ENCODE measurements at places on chromosomes 13 and 19.

GRCh38 chr19:32224371-32225244, 120.8 kb upstream of the ZNF507 start:
- DNase-seq = peak; percentile 53

DNA sequence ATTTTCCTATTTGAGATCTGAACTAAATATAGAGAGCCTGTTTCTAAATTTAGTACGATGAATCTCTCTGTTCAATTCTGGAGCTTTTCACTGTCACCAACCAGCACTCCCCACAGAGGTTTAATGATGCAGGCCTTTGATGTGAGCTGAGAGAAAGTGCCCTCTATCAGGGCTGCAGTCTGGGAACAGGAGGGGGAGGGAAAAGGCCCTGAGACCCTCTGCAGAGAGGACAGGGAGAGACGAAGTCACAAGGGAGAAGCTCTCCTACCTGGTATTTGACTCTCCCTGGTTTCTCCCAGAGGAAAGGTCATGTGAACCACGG, 206.8 kb upstream of the SOX1 start:
- no peak for DNase-seq

DNA sequence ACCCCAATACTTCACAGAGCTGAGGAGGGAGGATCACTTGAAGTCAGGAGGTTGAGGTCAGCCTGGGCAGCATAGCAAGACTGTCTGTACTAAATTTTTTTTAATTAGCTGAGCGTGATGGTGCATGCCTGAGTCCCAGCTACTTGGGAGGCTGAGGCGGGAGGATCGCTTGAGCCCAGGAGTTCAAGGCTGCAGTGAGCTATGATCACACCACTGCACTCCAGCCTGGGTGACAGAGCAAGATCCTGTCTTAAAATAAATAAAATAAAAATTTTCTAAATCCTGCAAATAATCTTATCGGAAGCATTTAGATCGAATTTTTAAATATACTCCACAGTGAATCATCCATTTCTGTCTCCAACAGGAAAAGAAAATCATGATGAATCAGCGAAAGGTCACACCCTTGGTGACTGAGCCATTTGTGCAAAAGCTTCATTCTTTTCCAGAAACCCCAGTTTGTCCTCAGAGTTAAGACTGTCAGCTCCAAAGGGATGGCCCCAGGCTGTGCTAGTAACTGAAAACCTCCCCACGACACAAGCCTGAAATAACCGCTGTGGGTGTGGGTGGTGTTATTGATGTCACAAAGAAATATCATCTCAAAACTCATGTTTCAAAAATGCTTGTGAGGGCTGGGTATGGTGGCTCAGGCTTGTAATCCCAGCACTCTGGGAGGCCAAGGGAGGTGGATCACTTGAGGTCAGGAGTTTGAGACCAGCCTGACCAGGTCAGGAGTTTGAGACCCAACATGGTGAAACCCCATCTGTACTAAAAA, 167.6 kb downstream of the PTPRS start:
- DNase-seq = no peak

DNA sequence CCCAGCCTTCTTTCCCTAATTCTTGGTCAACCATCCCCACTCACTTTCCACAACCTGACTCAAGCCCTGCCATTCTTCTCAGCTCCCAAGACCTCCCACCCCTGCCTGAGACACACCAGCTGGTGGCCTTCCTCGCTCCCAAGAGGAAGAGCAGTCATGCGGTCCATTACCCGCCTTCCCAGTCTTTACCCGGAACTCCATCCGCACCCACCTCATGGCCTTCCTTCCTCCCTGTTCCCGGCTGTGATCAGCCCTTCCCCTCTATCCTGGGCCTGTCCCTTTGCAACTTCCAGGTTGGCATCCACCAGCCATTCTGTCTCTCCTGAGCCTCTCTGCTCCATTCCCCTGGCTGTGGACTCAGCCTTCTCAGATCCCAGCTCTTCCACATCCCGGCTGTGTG, 18.6 kb upstream of the INSR start:
- no peak for DNase-seq

GRCh38 chr13:20446900-20447299, 78.8 kb downstream of the CRYL1 start:
- DNase-seq = no peak

GRCh38 chr13:86559901-86560300, 760.7 kb upstream of the SLITRK6 start:
- DNase-seq = no peak

DNA sequence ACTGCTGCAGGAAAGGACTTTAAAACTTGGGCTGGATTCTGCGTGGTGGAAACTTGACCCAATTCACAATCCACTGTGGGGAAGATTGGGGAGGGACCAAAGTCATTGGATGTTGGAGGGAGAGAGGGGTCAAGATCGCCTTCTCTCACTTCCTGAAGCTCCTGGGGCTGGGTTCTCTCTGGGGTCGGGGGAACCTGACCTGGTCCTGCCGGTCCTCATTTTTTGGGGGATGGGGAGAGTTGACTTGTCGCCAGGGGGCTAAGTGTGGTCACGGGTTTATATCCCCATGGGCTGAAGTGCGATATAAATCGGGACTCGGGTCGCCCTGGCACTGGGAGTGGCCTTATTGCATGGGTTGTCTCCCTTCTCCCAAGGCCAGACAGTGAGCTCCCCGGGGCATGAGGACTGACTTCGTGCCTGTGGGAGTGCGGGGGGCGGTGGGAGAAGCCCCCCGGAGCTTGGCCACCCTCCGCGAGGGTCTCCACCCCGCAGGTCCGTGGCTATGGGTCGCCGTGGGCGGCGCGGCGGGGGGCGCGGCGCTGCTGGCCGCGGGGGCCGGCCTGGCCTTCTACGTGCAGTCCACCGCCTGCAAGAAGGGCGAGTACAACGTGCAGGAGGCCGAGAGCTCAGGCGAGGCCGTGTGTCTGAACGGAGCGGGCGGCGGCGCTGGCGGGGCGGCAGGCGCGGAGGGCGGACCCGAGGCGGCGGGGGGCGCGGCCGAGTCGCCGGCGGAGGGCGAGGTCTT, 6.3 kb downstream of the ICAM5 start:
- DNase-seq = no peak

DNA sequence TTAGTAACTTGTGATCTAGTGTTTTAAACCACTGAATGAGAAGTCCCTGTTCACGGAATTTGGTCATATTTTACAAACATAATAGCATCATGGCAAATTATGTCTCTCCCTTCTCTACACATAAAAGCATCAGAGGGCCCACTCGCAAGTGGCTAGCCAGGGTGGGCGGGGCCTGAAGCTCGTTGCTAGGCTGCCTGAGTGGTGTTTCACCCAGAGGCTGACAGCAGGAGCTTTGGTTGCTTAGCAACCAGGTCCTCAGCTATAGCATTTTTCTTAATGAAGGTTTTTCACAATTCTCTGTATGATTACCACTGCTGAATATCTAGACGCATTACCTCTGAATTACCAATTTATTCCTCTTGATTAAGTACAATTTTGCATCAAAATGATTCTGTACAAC, 126.5 kb downstream of the NALCN start:
- DNase-seq = no peak

DNA sequence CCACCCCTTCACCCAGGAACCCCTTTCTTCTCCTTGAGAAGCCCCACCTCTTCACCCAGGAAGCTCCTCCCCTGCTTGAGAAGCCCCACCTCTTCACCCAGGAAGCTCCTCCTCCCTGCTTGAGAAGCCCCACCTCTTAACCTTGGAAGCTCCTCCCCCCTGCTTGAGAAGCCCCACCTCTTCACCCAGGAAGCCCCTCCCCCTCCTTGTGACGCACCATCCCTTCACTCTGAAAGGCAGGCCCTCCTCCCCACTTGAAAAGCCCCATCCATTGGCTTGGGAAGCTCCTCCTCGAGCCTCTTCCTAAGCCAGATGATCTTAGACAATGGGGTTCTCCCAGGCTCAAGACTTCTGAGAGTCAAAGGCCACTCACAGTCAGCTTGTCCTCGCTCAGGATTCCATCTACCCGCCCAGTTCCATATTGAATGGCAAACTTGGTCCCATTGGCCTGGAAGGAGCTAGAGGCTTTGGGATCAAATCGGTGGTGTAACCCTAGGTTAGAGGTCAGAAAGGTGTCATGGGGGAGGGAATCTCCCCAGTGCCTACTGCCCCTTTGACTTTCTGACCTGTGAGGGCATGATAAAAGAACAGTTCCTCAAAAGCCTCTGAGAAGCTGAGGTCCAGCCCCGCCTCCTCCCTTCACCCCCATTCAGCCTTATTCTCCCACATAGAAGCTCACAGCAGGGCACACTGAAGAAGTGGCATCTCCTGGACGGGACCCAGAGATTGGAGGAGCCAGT, 4.0 kb downstream of the NAPSA start:
- peak; percentile 35 for DNase-seq

DNA sequence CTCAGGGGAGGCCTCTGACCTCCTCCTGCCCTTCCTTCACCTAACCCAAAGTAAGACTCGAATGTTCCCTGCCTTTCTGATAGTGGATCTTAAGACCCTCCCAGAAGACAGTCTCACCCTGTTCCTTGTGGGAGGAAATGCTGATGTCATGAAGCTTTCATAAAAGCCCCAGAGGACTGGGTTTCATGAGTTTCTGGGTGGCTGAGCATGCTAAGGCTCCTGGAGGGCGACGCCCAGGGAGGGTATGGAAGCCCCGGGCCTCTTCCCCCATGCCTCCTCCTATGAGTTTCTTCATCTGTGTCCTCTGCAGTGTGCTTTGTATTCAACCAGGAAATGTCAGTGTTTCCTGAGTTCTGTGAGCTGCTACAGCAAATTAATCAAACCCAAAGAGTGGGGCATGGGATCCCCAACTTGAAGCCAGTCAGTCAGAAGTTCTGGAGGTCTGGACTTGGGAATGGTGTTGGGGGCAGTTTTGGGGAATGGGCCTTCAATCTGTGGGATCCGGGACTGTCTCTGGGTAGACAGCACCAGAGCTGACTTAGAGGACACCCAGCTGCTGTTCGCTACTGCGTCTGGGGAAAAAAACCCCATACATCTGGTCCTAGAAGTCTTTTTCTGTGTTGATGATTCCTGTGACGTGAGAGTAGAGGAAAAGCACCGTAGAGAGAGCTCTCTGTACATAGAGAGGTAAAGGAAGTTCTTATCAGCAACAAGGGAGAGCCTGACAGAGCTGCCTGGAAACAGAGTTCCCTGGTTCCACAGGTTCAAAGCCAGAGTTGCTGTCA, 2.0 kb upstream of the LILRB2 start:
- no peak for DNase-seq
